ENCODE measurements at places on chromosomes 11 and 22. TPM values are rescaled to one million over a fixed set of nuclear protein-coding genes. Genes with fewer than 3 reads are reported as not detected.

Gene PHLDA2
- 3.6 TPM for total RNA-seq

Gene CKAP5
- 216 TPM for total RNA-seq

Gene GSTT2
- total RNA-seq: not detected

Gene MUC15
- total RNA-seq: not detected

Gene SERPING1
- 0.43 TPM for total RNA-seq

Gene MAPK8IP2
- total RNA-seq: 0.05 TPM

Gene C22orf42
- not detected for total RNA-seq

Gene CAPN5
- total RNA-seq: 1.5 TPM

Gene DGCR6
- total RNA-seq: 1.3 TPM

Gene B4GALNT4
- 5.2 TPM for total RNA-seq

Gene IGLL1
- not detected for total RNA-seq

Gene SCN4B
- 0.12 TPM for total RNA-seq

GRCh38 chr11:42237701-42238235 lies 778.3 kb upstream of the LRRC4C start:
- no peak for DNase-seq
- no peaks in the 10 kb centered on the region for H3K36me3 ChIP-seq
- H3K4me1 ChIP-seq: no peaks in the 10 kb centered on the region
- no peaks in the 10 kb centered on the region for H3K27me3 ChIP-seq

- peaks cover 3% of the 10 kb centered on the region for H3K4me1 ChIP-seq
- no peaks in the 10 kb centered on the region for H3K27me3 ChIP-seq
- peaks cover 33% of the 10 kb centered on the region for H3K36me3 ChIP-seq
- no peak for DNase-seq
Measured at GRCh38 chr11:134153147-134153905, 70.4 kb downstream of the NCAPD3 start.

GRCh38 chr11:2652333-2653197 lies 47.2 kb downstream of the KCNQ1OT1 start:
- H3K4me1 ChIP-seq: no peaks in the 10 kb centered on the region
- no peak overlapping the region for H3K4me3 ChIP-seq
- H3K36me3 ChIP-seq: peaks cover 22% of the 10 kb centered on the region
- H3K27ac ChIP-seq: no peak overlapping the region
- no peak for DNase-seq

DNA sequence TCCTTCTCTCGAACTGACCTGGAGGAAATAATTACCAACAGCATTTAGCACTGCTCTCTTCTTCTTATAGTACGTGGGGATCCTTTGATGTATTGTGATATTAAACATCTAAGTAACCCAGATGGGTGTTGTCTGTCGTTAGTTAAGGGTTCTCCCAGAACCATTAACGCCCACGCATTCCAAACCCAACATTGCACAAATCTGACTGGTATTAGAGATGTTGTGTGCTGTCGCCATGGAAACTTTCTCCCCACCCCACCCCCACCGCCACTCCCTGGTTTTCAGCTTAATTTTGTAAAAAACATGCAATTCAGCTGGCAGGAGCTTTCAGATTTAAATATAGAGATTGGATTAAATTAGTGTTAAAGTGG lies 1495.2 kb downstream of the TBC1D22A start:
- no peak overlapping the region for H3K27ac ChIP-seq
- no peaks in the 10 kb centered on the region for H3K36me3 ChIP-seq
- peaks cover 11% of the 10 kb centered on the region for H3K27me3 ChIP-seq
- DNase-seq: no peak

GRCh38 chr11:73236854-73237253 lies 18.8 kb downstream of the P2RY2 start:
- H3K36me3 ChIP-seq: no peaks in the 10 kb centered on the region
- no peak overlapping the region for H3K4me3 ChIP-seq
- DNase-seq: peak; percentile 70

- DNase-seq: no peak
- peaks cover 23% of the 10 kb centered on the region for H3K36me3 ChIP-seq
- no peaks in the 10 kb centered on the region for H3K27me3 ChIP-seq
- peaks cover 18% of the 10 kb centered on the region for H3K4me1 ChIP-seq
- no peak overlapping the region for H3K4me3 ChIP-seq
Measured at GRCh38 chr11:71962428-71963038, 33.7 kb downstream of the RNF121 start.

DNA sequence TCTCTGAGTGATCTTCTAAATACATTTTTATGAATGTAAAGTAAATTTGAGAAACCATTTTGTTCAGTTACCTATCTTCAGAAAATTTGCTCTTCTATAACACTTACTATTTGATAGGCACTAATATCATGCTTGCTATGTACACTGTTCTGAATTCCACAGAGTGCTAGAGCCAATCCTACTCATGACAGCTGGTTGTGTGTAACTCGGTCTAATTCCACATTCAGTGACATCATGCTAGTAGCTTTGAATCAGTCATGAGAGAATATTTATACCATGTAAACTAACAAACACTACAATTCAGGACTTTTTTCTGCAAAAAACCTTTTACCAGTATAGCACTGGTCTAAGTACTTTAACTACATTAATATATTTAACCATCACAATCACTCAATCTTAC lies 902.9 kb downstream of the DLG2 start:
- no peak for DNase-seq
- no peak overlapping the region for H3K4me3 ChIP-seq
- peaks cover 4% of the 10 kb centered on the region for H3K4me1 ChIP-seq

- H3K27me3 ChIP-seq: no peaks in the 10 kb centered on the region
- no peak overlapping the region for H3K4me3 ChIP-seq
- H3K27ac ChIP-seq: no peak overlapping the region
- H3K36me3 ChIP-seq: no peaks in the 10 kb centered on the region
- peaks cover 6% of the 10 kb centered on the region for H3K4me1 ChIP-seq
- DNase-seq: no peak
Measured at GRCh38 chr11:6096417-6096816, 11.1 kb upstream of the OR56B4 start.

DNA sequence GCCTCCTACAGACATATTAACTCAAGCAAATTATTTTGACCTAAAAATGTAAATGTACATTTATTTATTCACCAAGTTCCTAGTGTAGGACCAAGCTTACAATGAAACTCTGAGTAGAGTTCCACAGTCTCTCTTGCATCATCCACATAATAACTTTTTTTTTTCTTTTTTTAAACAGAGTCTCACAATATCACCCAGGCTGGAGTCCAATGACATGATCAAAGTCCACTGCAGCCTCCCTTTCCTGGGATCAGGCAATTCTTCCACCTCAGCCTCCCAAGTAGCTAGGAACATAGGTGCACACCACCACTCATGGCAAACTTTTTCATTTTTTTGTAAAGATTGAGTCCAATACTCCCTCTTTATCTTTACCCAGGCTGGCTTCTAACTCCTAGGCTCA lies 28.0 kb downstream of the FEZ1 start:
- H3K27me3 ChIP-seq: peaks cover 5% of the 10 kb centered on the region
- DNase-seq: no peak
- H3K4me1 ChIP-seq: no peaks in the 10 kb centered on the region
- no peaks in the 10 kb centered on the region for H3K36me3 ChIP-seq
- no peak overlapping the region for H3K4me3 ChIP-seq

DNA sequence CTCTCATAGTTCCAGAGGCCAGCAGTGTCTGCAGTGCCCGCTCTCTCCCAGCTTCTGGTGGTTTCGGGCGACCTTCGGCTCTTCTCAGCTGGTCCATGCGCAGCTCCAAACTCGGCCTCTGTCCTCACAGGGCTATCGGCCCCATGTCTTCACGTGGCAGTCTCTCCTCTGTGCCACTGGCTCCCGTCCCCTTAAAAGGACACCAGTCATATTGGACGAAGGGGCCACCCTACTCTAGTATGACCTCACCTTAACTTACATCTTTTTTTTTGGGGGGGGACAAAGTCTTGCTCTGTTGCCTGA lies 13.8 kb downstream of the LTO1 start:
- DNase-seq: no peak
- no peak overlapping the region for H3K27ac ChIP-seq
- no peaks in the 10 kb centered on the region for H3K4me1 ChIP-seq
- no peaks in the 10 kb centered on the region for H3K27me3 ChIP-seq
- H3K36me3 ChIP-seq: peaks cover 8% of the 10 kb centered on the region
- no peak overlapping the region for H3K4me3 ChIP-seq

GRCh38 chr11:115776916-115777315 lies 272.7 kb upstream of the CADM1 start:
- H3K4me3 ChIP-seq: no peak overlapping the region
- no peak for DNase-seq
- no peaks in the 10 kb centered on the region for H3K36me3 ChIP-seq
- no peaks in the 10 kb centered on the region for H3K4me1 ChIP-seq

- no peak for DNase-seq
- no peaks in the 10 kb centered on the region for H3K27me3 ChIP-seq
Measured at GRCh38 chr11:64933935-64934681, 1.6 kb downstream of the GPHA2 start.

GRCh38 chr11:40877256-40877655 lies 582.2 kb downstream of the LRRC4C start:
- no peaks in the 10 kb centered on the region for H3K27me3 ChIP-seq
- H3K4me1 ChIP-seq: no peaks in the 10 kb centered on the region
- DNase-seq: no peak
- H3K36me3 ChIP-seq: no peaks in the 10 kb centered on the region

- H3K4me1 ChIP-seq: no peaks in the 10 kb centered on the region
- H3K4me3 ChIP-seq: no peak overlapping the region
- H3K27me3 ChIP-seq: no peaks in the 10 kb centered on the region
- H3K36me3 ChIP-seq: no peaks in the 10 kb centered on the region
- no peak overlapping the region for H3K27ac ChIP-seq
Measured at GRCh38 chr11:130486987-130487923, 38.8 kb downstream of the ADAMTS15 start.

All from activated naive CD4-positive, alpha-beta T cell treated with anti-CD3 and anti-CD28 coated beads for 36 hours (primary cell).